Omental fat pad (tissue), 4 donors: ENCODE measurements at places on chromosomes 3 and 15.
A peak's percentile ranks its signal among the peaks of the same experiment; 100 is the strongest.

- peak; percentile 60 for DNase-seq
Observed at GRCh38 chr3:52001443-52001974, 5.8 kb upstream of the RPL29 start.

DNA sequence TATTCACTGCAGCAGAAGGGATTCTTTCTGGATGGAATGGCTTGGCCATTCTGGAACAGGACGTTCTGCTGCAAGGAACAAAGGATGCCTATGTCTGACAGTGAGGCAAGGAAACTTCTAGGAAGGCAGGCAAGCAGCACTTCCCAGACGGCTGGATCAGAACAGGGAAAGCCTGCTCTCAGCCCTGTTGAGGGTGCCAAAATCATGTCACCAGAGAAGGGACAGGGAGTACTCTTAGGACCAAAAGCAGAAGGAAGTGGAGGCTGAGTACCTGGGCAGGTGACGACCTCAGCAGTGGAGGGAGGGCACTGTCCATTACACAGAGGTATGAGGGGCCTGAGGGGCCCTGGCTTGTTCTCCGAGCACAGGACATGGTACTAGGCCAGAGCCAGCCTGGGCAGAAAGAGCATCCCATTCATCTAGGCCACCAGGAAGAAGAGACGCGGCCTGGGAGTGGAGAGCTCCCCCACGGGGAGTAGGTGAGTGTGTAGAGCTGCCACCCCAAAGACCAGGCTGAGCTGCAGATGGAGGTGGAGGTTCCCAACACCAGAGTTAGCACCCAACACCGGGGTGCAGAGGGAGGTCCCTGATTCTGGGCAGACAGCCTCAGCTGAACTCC lies 9.6 kb downstream of the KLF15 start:
- DNase-seq: no peak

GRCh38 chr3:2543247-2543646 lies 444.6 kb downstream of the CNTN4 start:
- no peak for DNase-seq

- no peak for DNase-seq
Observed at GRCh38 chr15:64985366-64986033, 4.2 kb downstream of the SPG21 start.

GRCh38 chr3:127800508-127800907 lies 21.8 kb downstream of the MGLL start:
- DNase-seq: no peak

GRCh38 chr15:34999906-35000305 lies 11.8 kb upstream of the ZNF770 start:
- DNase-seq: no peak

DNA sequence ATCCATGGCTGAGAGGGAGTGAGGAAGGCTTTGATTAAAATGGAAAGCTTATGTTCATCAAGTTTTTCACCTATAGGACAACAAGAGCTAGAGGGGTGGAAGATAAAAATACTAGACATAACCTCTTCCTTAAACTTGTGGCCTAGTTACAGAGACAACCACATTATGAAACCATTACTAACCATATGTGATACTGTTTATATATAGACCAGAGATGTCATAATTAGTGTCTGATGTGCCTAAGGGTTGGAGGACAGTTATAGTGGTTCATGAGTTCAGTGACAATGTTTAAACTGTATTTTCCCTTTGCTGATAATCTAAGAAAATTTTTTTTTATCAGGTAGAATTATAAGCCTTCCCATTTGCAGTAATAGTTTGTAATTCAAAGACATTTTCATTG lies 23.7 kb downstream of the PHLDB2 start:
- DNase-seq: no peak

DNA sequence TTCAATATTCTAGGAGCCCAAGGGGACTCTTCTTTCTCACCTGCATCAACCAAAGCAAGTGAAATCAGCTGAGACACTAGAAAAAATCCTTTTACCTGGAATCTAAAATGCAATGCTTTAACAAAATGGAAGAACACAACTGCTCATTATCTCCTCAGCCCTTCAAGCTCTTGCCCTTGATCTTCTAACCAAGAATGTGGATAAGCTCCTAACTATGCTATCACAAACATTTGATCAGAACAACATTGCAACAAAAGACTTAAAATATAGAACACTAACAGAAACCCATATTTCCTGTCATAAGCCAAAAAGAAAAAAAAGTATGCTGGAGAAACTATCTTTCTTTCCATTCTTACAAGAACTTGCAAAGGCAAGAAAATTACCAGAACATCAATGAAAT lies 12.6 kb downstream of the RBM15B start:
- no peak for DNase-seq

DNA sequence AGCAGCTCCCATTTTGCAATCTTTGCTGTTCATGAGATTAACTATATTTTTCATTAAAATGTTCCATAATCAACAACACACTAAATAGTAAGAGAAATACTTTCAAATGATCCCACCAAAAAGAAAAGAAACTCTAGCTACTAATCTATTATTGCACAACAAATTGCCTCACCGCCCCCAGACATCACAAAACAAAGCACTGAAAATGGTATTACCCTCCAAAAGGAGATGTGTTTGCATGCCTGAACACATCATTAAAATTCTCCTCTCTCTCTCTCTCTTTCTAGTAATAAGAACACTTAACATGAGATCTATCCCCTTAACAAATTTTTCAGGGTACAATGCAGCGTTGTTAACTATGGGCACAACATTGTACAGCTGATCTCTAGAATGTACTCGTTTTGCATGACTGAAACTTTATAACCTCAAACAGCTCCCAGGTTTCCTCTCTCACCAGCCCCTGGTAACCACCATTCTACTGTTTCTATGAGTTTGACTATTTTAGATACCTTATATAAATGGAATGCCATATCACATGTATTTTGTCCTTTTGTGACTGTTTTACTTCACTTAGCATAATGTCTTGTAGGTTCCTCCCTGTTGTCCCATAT lies 33.1 kb downstream of the WNT5A start:
- DNase-seq: no peak

DNA sequence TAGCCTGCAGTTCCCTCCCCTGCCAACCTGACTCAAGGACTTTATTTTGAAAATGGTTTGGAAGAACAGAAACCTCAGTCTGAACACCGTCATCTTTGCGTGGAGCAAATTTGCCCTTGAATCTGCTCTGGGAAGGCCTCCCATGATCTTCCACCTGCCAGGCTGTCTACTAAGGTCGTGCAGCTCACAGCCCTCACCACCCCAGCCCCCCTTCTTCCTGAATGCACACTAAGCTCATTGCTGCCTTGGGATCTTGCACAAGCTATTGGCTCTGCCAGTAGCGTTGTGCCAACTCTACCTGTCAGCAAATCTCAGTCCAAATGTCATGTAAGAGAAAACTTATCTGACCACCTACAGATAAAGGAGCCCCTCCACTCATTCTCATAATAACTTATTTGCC lies 141.5 kb downstream of the USP13 start:
- DNase-seq: no peak
